ENCODE measurements at places on chromosomes 6 and 20.

DNA sequence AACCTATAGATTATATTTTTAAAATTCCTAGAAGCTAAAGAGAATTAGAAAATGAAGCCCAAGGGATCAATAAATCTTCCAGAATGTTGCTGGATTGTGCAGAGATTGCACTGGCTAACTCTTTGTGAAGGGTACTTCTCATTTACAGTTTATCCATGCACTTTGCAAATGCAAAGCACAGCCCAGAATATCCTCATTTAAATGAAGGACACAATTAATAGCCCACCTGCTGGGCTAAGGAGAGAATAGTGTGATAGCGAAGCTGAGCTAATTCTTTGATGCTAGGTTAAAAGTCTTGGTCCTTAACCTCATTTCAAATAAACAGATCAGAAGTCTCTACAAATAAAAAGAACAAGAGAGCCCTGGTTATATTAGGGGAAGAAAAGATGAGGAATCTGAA lies 72.5 kb downstream of the SMPDL3A start:
- DNase-seq: no peak

DNA sequence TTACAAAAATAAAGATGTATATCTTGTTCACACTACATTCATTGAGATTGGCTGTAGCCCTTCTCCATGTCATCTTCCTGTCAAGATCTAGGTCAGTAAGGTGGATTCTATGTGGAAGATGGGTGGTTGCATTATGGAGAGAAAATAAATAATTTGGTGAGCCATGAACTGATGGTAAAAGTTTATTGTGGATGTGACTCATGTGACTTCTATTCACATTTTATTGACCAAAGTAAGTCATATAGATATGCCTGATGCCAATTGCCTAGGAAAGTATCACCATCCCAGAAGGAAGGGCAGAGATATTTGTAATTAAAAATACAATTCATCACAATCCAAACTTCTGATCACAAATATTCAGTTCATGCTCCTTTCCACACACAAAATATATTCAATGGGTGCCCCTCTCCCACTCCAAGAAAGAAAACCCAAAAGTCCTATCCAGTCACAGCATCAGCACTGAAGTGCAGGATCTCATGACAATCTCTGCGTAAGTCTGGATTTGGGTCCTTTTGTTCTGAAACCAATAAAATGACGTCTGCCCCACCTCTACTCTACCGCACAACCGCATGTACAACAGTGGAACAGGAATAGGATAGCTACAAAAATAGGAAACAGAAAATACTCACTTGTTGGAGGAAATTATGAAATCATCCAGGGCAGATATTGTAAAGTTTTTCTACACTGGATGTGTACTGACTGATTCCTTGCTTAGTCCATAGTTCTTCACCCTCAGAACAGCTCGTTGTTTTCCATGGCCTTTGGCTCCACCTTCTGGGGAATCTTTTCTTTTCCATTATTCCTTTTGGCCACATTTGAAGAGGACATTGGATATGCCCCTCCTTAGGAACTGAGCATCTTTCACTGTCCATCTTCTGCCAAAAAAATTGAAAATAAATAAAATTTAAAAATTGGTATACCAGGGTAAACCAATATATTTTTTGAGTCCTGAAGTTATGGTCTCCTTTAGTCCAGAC lies 16.1 kb upstream of the SLC17A3 start:
- no peak for DNase-seq

DNA sequence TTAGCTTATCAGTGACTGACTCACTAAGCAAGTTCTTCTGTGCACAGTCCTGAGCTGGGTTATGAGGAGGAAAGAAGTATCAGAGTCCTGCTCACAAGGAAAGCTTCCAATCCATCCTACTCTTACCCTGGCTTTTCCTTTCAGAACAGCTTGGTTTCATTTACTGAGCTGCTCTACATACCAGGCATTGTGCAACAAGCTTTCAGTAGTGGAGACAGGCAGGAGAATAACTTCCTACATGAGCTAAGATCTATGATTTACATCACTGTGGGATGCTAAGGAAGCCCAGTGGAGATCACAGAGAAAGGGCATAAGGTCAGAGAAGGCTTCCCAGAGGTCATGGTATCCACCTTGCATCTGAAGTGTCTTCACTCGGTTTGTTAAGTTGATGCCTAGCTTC lies 144.5 kb downstream of the MAP3K7 start:
- no peak for DNase-seq

DNA sequence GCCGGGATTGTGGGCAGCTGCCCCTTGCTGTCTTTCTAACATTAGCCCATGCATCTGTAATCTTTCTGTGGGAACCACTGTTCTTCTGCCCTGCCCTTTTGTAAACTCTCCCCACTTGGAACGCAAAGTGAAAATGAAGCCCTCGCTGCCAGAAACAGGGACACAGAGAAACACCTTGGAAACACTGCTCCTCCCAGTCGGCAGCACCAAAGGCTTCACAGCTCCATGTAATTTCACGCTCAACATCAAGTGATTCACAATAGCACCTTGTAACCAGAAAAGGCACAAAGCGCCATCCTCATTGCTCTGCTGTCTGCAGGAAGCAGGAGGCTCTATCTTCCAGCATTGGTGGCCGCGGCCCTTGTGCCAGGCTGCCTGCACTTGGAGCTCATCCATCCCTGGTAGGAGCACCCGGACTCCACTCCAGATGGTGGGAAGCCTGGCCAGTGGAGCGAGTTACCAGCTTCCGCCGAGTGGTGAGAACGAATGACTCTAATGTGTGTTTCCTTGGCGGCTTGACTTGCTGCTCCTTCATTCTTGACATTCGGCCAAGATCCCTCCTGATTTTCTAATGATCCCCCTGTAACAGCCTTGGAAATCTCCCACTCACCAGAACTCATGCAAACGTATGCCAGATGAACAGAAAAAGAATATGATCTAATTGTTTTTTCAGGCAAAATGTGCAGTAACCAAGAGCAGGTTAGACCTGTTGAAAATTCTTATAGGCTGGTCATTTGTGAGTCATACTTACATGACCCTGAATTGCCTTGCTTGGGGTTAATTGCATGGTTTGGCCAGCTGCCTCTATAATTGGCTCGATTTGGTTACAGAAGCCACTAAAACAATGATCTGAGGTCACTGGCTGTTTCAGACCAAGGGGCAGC lies 169.1 kb upstream of the CDYL start:
- no peak for DNase-seq

DNA sequence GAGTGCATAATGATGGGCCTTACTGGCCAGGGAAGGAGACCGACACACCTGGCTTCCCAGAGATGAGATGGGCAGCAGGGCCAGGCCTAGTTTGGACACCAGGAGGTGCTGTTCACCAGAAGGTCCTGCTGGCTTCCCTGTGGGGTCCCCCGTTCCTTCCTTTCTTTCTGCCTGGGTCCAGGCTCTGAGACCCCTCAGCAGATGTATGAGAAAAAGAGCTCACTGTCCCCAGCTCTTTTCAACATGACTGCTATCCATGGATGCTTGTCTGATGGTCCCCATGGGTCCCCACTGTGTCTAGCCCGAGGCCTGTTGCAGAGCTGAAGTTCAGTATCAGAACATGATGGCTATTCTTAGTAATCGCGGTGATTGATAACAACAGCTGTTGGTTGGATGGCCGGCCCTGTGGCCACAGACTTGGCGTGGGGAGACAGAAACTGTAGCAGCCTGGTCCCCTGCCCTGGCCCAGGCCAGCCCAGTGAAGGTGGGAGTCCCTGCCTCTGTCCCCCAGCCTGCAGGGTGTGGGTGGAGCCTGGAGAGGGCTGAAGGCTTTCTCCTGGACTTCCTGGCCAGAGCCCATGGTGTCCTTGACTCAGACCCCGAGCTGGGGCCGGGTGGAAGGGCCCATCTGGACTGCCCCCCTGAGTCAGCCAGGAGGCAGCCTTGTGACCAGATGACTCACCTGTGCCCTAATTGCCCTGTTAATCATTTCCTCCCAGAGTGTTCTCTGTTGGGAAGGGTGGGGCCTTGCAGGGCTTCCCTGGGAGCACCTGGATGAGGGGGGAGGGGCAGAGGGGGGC lies 9.9 kb upstream of the BAK1 start:
- no peak for DNase-seq

GRCh38 chr6:56807989-56808337 lies 146.9 kb upstream of the BEND6 start:
- no peak for DNase-seq

DNA sequence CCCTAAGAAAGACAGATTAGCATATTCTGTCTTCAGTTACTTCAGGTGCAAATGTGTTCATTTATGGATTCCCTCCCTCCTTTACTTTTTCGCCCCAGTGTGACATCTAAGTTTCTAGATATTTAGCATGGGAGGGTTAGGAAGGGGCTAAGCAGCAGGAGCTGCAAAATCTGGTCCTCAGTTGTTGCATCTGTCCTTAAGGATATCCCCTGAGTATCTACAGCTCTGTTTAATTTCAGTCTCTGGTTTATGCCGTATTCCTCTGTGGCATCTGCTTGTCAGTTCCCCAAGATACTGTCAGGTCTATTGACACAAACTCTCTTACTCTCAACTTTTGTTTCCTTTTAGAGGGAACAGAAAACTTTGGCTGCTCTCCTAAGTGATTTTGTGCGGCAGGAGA lies 754.6 kb upstream of the MAP3K7 start:
- DNase-seq: no peak

GRCh38 chr6:15698471-15698870 lies 35.6 kb upstream of the DTNBP1 start:
- no peak for DNase-seq

- no peak for DNase-seq
Observed at GRCh38 chr6:84227044-84227433, 404 bp downstream of the CEP162 start.

DNA sequence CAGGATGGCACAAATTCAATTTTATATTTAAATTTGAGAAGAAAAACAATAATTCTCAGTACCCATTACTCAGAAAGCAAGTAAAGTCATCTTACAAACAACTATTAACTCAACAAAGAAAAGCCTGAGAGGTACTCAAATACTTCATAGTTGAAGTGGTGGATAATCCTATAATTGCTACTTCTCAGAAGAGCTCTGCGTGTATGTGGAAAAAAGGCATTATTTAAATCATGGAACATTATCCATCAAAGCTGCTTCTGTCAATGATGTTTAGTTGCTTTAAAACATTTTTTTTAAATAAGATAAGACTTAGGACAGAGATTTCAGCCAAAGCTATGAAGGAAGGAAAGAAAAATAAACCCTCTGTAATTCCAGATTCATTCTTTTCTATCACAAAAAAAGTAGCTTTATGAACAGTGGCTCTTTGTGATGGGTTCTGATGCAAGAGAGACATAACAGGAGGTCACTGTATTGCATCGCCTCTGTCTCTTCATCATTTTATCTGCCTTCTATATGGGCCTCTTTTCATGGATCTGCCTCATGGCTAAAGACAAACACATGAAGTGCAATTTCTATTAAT lies 367.9 kb upstream of the SLC35B3 start:
- DNase-seq: no peak

- DNase-seq: no peak
Observed at GRCh38 chr6:150601439-150601838, 1.8 kb downstream of the PLEKHG1 start.

GRCh38 chr6:6885521-6886170 lies 222.1 kb upstream of the RREB1 start:
- DNase-seq: no peak

All from stimulated activated CD8-positive, alpha-beta memory T cell treated with anti-CD3 and anti-CD28 coated beads, Interleukin-15, amount 100 ng/mL, for 1 hour (primary cell).